ENCODE measurements at places on chromosomes 11 and 22.

- no peak for DNase-seq
Observed at GRCh38 chr11:65870307-65870658, 2.3 kb downstream of the EFEMP2 start.

GRCh38 chr11:6618117-6619003 is 862 bp downstream of the TPP1 start:
- DNase-seq, result no peak

- no peak for DNase-seq
Observed at GRCh38 chr11:130101661-130102060, 32.0 kb downstream of the APLP2 start.

DNA sequence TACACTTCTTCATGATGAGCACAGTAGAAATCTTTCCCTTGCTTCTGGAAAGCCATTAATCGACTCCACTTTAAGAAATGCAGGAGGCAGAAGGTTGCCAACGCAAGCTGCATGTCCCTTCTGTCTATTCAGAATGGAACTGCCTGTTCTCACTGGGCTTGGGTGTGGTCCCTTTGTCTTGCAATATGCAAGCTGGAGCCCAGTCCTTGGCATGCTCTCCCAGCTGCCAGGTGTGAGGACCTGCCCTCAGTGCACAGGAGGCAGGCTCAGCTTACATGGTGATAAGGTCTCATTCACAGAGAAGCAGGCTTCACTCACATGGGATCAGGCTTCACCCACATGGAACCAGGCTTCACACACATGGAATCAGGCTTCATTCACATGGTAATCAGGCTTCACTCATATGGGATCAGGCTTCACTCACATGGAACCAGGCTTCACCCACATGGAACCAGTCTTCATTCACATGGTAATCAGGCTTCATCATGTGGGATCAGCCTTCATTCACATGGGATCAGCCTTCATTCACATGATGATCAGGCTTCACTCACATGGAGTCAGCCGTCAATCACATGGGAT is 59.2 kb upstream of the USP47 start:
- DNase-seq, result peak; percentile 90

Data from NCI-H345 (cell line).